ENCODE measurements at places on chromosomes 6 and 20. TPM values are rescaled to one million over a fixed set of nuclear protein-coding genes. Genes with fewer than 3 reads are reported as not detected.

DNA sequence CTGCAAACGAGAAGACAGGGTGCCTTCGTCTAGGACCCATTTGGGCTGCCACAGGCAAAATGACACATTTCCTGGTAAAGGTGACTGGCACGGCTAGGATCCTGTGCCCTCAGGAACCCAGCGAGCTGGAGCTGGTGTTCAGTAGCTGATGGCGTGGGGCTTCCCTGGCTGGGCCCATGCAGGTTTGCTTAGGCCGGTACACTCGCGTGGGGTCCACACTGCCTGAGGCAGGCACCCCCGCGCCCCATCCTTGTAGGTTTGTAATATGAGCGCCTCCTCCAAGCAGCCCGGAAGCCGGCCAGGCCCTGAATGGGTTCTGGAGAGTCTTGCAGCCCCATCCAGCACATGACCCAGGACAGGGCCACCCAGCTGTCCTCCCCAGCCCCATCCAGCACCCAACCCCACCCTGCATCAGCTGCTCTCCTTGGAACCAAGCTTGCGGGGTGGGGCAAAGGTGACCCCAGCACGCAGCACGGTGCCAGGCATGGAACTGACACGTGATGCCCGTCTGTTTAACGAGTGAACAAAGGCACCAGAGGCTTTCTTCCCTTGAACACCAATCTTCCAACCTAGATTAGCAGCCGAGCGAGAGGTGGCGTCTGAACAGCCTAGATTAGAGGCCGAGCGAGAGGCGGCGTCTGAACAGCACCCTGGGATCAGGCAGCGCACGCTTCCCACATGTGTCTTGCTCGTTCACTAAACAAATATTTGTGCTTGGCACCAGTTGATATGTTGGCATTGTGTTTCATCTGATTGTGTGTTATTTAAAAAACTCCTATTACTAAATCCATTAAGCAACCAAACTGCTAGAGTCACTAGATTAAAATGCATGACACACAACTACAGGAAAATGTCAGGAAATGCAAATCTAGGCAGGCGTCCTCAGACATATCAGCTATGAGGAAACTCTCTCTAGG is 112.1 kb downstream of the DLL1 start:
- no peak for DNase-seq

DNA sequence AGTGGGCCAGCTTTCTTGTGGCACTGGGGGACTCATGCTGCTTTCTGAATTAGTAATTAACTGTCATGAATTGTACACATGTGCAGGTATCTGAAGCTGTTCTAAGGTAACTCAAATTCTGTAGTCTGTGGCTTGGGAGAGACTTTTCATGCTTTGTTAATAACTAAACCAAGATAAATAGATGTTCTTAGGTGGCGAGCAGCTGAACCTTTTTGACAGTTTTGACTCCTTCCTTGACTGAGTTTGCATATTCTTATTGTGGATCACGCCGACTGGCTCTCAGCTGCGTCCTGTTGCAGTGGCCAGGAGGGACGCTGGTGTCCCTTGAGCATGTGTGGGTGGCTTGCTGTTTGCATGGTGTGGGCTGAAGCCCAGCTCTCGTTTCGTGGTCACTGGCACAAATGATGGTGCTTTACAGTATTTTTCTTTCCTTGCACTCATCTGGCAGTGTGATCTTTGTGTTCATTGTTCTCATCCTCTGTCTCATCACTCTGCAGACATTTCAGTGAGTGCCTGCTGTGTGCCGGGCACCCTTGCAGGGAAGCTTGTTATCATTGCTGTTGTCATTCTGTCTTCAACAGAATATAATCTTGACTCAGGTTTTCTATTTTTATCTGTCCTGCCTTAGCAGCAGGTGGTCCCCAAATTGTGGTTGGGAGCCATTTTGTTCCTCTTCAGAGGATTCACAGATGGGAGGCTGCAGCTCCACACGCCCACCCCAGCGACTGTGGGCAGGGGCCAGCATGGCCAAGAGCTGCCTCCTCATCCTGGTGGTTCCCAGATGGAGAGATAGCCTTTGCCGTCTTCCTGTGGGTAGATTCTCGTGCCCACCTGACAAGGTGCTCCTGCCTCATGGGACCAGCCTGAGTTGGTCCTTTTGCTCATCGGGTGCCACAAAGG is 39.6 kb downstream of the DUSP22 start:
- no peak for DNase-seq

- DNase-seq: peak; percentile 31
Observed at GRCh38 chr6:136290410-136291010, 864 bp upstream of the BCLAF1 start.

DNA sequence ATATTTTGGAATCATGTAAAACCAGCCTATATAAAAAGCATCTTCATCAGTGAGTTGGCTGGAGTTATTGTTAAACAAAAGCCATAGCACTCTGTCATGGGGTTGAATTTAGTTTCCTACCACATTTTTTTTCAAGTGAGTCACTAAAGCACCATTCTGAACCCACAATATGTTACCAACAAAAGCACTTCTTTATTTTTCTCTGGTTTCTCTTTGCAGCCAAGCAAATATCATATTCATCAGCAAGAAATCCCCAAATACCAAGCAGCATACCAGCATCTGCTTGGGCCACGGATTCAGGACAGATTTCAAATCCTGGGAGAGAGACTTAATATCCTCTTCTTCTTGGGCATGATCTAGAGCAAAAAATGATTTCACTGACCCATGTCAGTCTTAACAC is 441.4 kb downstream of the BCKDHB start:
- DNase-seq: no peak

Gene RNGTT
- total RNA-seq: 12.6 TPM

Gene TBXT
- not detected for total RNA-seq

All from omental fat pad (tissue), 4 donors.